ENCODE measurements at places on chromosomes 4 and X.

GRCh38 chrX:44731160-44731559, 112.7 kb upstream of the DUSP21 start:
- no peak for DNase-seq

DNA sequence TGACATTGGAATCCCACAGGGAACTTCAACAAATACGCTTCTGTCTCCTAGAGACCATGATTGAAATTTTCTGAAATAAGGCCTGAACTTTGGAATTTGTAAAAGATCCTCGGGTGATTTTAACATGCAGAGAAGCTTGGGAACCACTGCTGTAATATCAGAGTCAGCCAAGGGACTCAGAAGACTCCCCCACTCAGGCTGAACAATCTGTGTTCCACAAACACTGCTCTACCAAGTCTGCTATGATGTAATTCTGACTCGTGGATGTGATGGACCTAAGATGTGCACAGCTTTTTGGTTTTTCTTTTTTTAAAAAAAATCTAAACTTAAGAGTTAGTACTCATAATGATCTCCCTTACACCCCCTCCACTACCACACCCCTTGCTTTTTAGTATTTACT, 26.0 kb downstream of the LRP2BP start:
- DNase-seq, result no peak

DNA sequence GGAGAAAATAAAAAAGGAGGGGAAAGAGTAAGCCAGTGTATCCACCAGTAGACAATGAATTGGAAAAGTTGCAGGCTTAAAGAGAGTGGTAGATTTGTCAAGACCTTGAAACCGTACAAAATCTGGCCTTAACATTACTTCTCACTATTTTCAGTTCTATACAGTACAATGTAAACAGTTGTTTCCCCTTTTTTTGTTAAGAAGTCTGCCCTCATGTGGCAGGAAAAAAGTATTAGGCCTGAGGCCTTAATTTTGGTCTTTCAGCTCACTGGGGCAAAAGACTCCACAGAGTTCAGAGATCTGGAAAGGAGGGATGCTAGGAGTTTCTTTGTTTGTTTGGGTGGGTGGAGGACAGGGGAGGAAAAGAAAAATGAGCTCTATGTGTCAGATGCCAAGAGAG, 92.8 kb upstream of the CCDC160 start:
- DNase-seq, result no peak

GRCh38 chr4:127209580-127210095, 423.1 kb upstream of the INTU start:
- no peak for DNase-seq

DNA sequence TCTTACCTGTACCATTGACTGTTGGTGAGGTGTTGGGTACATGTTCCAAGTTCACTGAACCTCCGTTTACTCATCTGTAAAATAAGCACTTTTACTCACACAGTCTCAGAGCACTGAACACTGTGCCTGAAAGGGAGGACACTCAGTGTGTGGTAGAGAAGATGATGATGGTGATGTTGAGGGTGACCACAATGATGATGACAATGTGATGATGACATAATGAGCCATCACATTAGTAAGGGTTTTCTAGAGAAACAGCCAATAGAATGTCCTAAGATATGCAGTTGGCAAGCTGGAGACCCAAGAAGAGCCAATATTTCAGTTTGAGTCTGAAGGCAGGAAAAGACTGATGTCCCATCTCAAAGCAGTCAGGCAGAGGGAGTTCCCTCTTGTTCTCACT, 315.4 kb upstream of the IGFBP7 start:
- DNase-seq, result no peak

GRCh38 chr4:23135792-23136645, 443.3 kb downstream of the GBA3 start:
- DNase-seq, result peak; percentile 3

- DNase-seq, result no peak
Observed at GRCh38 chr4:89928838-89929237, 34.2 kb downstream of the MMRN1 start.

DNA sequence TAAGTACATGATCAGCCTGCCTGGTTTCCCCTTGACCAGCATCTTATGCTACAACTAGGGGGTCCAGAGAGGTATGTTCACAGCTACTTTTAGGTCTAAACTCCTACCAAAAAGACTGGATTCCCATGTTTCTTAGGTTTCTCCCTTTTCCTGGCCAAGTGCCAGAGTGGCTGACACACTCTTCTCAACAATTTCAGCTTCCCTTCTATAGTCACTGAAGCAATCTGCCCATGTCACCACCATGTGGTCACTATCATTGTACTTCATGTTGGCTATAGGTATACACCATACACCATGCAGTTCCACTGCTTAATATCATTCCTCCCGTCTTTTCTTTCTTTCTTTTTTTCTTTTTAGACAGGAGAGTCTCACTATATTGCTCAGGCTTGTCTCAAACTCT, 66.9 kb downstream of the KLHL13 start:
- no peak for DNase-seq

DNA sequence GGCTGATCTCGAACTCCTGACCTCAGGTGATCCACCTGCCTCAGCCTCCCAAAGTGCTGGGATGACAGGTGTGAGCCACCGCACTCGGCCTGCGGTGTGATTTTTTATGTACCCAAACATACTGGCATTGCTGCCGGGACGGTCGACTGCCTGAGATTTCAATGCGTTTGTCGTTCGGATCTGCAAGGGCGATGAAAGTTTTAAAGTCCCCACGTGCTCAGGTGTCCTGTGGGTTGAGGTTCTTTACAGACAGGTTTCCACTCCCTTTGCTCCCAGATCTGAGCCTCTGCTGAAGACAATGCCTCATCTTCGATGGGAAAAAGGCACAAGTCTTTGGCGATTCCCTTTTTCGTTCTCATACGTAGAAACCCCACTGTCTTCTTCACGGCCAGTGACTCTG, 78.1 kb upstream of the SHOX start:
- no peak for DNase-seq
